ENCODE measurements at places on chromosomes 11 and 22.

GRCh38 chr11:116126562-116126961, 622.3 kb upstream of the CADM1 start:
- DNase-seq = no peak

GRCh38 chr22:48197189-48197690, 1434.8 kb downstream of the TBC1D22A start:
- DNase-seq = no peak

GRCh38 chr11:38680746-38681145, 2082.7 kb upstream of the RAG2 start:
- no peak for DNase-seq

- DNase-seq = no peak
These were observed 4.7 kb downstream of the NXPE2 start for GRCh38 chr11:114683007-114683406.

- DNase-seq = no peak
These were observed 16.6 kb downstream of the SCUBE1 start for GRCh38 chr22:43326331-43327156.

GRCh38 chr11:59773083-59773440, 17.9 kb downstream of the STX3 start:
- no peak for DNase-seq

DNA sequence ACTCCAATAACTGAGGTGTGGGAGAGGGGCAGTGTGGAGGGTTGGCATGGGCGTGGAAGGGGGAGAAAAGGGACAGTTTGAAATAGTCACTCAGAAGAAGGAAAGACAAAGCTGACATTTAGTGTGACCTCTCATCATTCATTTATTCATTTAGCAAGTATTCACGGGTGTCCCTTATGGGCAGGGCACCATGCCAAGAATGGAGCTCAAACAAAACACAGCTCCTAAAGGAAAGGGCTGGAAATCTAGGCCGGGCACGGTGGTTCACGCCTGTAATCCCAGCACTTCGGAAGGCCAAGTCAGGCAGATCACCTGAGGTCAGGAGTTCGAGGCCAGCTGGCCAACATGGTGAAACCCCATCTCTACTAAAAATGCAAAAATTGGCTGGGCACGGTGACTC, 19.4 kb upstream of the DGKZ start:
- no peak for DNase-seq

DNA sequence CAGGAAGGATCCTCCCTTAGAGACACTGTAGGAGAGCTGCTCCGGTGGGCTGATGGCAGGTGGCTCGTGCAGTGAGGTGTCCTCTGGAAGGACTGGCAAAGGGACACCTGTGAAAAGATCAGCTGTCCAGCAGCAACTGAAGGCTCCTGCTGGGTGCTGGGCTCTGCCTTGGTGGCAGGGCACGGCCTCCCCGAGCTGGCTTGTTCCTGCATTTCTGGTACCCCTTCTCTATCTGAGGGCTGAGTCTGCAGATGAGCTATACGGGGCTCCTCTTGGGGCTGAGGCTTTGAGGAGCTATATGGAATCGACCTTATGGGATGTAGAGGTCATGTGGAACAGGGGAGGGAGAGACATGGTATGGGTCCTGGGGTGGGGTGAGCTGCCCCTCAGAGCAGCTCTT, 875.8 kb downstream of the BRD1 start:
- DNase-seq = no peak

- no peak for DNase-seq
These were observed 18.5 kb downstream of the FIBIN start for GRCh38 chr11:27012234-27012921.

DNA sequence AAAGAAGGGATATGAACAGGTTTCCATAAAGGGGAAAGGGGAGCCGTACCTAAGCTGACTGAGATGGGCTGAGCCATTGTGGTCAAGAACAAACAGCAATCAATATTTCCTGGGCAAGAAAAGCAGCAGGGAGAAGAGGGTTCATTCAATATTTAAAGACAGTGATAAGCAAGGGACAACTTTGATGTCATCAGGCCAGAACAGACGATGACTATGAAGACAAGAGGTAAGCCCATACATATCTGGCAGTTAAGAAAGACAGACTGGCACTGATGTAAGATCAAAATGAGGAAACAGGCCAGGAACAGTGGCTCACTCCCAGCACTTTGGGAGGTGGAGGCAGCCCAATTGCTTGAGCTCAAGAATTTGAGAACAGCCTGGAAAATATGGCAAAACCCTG, 2.4 kb downstream of the OR5A2 start:
- no peak for DNase-seq

- DNase-seq = peak; percentile 45
These were observed 14.7 kb upstream of the TAB1 start for GRCh38 chr22:39384750-39385480.

GRCh38 chr11:112694245-112694644, 267.0 kb upstream of the NCAM1 start:
- no peak for DNase-seq

- no peak for DNase-seq
These were observed 209.2 kb upstream of the SEZ6L start for GRCh38 chr22:25959818-25960774.

DNA sequence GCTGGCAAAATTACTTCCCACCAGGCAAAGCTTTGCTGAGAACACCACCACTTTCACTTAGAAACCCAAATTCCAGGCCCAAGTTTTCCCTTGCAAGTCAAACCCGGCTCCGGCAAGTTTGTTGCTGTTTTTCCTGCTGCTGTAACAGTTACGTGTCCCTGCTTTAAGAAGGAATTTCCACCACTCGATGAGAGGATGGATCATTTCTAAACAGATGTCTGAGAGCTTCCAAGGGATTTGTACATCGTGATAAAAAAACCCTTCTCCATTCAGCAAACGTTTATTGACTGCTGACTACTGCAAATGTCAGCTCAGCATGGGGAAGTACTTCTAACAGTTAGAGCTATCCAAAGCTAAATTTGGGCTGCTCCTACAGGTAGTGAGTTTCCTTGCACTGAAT, 19.7 kb downstream of the P2RX3 start:
- no peak for DNase-seq

DNA sequence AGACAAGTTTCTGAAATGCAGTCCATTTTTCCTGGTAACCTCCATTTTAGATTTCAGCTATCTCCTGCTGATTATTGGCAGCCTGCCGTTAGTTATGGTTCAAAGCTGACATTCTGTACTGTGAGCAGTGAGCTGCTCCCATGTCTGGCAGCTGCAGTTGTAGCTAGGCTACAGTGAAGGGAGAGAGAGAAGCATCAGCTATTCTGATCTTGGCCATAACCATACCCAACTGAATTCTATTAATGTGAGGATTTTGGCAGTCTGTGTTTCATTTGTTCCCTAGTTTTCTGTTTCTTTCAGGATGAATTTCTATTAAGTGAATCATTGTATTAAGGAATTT, 33.4 kb downstream of the SIK2 start:
- DNase-seq = no peak

DNA sequence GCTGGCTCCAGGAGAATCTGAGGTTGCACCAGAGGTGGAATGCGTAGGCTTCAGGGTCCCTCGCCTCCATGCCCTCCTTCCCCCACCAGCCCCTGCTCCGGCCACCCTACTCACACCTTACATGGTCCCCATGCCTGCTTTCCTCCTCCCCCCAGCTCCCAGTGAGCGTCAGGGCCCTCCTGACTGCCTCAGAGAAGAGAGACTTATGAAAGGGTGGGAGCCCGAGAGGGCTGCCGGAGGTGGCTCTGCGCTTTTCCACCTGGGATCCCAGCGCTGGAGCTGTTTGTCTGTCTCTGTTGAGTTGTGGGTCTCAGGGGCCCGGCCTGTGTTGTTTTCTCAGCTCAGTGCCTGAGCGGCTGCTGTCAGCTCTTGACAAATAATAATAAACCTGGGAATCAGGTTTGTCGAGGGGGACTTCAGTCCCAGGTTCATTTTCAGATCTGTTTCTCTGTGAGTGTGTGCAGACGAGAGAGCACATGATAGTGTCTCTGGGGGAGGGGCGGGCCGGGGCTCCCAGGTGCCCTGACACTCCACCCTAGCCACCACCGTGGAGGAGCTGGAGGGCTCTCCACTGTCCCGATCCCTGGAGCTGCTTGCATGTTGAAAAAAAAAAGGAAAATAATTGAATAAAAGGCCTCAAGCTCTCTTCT, 153.7 kb downstream of the FEZ1 start:
- DNase-seq = no peak

DNA sequence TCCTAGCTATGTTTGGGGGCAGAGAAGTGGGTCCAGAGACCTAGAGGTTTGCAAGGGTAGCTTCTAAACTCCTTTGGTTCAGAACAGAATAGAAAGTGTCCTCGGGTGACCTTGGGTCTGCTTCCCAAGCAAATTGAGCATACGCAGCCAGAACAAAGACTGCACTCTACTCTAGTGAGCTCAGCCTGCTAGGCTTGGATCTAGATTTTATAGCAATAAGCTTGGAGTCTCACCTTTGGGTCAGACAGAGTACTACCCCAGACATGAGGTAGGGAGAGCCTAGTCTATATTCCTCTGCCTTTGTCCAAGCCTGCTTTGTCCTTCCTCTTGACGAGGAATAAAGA, 52.6 kb upstream of the ELF5 start:
- DNase-seq = no peak

- no peak for DNase-seq
These were observed 57.5 kb upstream of the SC5D start for GRCh38 chr11:121235057-121235456.

DNA sequence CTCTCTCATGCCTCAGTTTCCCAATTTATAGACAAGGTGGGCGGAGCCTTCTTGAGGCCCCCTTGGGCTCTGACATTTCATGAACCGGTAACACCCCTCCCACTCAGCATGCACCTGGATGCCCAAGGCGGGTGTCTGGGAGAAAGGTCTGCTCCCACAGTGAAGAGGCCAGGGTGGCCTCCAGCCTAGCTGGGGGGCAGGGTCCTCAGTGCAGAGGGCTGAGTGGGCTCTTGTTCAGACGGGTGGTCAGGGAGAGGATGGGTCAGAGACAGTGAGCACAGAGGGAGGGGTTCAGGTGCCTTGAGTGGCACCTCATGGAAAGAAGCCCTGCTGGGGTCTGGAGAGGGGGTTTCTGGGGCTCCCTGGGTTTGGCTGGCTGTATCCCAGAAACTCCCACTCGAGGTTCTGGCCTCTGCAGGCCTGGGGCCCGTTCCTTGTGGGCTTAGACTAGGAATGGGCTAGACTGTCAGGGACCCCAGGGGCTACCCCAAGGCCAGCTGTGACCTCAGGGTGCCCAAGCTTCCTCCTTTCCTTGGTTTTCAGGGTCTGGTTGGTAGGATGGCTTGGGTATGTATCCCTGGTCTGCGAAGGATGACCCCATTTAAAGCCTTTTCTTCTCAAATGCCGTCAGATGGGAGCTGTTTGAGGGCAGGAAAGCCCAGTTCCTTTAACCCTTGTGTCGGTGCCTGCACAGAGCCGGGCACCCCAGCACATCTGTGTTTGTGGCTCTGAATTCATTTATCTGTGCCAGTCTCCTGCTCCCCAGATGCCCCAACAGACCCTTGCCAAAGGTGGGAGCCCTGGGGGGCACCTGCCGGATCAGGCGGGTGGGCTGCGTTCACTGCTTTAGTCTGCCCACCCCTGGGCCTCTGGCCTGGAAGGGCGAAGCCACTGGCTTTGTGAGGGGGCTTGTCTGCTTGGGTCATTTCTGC, 1.2 kb downstream of the SYNGR1 start:
- DNase-seq = no peak

DNA sequence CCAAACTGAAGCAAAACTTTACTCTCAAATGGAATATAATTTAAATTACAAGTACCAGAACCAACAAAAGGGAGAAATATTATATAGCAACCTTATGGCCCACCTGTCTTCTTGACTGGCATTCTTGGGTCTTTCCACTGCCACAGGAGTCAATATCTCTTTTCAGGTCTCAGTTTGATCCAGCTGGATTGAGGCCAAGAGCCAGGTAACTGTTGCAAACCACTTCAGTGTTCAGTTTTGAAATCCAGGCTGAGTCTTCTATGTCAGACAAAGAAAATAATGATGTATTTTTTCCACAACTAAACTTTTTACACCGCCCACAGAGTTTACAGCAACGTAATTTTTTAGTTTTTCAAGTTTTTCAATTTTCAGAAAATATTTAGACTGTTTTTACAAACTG, 648 bp downstream of the DLG2 start:
- DNase-seq = peak; percentile 13

DNA sequence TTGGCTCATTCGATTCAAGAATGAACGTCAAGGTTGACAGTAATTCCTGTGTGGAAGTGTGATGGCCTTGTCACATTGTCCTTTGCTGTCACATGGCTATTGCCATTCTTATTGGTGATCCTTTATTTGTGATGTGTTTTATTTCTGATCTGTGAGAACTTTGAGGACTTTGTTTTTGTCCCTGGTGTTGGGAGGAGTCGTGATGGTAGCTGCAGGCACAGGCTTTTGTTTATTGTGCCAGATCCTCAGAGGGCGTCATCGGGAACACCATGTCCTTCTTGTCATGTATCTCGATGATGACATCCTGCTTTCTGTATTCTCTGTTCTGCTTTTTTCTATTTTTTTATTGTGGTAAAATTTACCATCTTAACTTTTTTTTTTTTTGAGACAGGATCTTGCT, 5.6 kb downstream of the PICK1 start:
- DNase-seq = no peak

DNA sequence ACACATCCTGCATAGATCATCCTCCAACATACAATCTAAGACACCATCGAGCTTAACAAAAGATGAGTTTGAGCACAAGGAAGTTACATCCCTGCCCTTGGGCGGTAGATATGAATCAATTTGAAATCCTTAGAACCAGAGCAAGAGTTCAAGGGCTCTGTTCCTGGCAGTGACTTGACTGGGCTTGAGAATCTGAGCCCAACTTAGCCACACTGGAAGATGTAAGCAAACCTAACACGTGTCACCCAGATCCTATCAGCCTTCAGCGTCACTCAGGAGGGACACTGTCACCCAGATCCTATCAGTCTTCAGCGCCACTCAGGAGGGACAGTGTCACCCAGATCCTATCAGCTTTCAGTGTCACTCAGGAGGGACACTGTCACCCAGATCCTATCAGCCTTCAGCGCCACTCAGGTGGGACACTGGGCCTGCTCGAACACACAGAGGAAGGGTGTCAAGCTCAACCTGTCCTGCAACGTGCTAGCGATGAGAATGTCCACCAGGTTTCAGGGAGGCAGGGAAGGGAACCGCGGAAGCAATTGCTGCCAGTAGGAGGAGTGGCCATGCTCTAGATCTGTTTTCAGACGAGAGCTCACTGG, 32.8 kb upstream of the CTSD start:
- DNase-seq = no peak

DNA sequence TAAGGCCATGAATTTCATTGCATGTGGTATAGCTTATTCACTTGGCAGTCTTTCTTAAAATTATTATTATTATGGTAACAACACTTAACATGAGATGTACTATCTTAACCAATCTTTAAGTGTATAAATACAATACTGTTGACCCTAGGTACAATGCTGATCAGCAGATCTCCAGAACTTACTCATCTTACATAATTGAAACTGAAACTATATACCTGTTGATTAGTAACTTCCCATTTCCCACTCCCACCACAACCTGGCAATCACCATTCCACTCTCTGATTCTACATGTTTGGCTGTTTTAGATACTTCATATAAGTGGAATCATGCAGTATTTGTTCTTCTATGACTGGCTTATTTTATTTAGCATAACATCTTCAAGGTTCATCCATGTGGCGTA, 150.2 kb upstream of the POU2AF2 start:
- DNase-seq = no peak
